ENCODE measurements at places on chromosomes 2 and 18. TPM values are rescaled to one million over a fixed set of nuclear protein-coding genes. Genes with fewer than 3 reads are reported as not detected.

- H3K4me3 ChIP-seq = no peak overlapping the region
- no peaks in the 10 kb centered on the region for H3K4me1 ChIP-seq
- H3K27me3 ChIP-seq = no peaks in the 10 kb centered on the region
- no peak for DNase-seq
Observed at GRCh38 chr18:9574473-9575115, 39.8 kb downstream of the PPP4R1 start.

CYP27C1 gene
- polyA plus RNA-seq = 0.52 TPM

- H3K4me1 ChIP-seq = no peaks in the 10 kb centered on the region
- H3K36me3 ChIP-seq = no peaks in the 10 kb centered on the region
- no peaks in the 10 kb centered on the region for H3K27me3 ChIP-seq
- H3K27ac ChIP-seq = no peak overlapping the region
Observed at GRCh38 chr2:187549951-187550555, 4.2 kb downstream of the TFPI start.

IL1B gene
- 0.39 TPM for polyA plus RNA-seq

KCNS3 gene
- 5.9 TPM for polyA plus RNA-seq

GRCh38 chr2:59528525-59528924 lies 1024.9 kb downstream of the BCL11A start:
- H3K36me3 ChIP-seq = no peaks in the 10 kb centered on the region
- DNase-seq = no peak
- no peaks in the 10 kb centered on the region for H3K27me3 ChIP-seq
- no peaks in the 10 kb centered on the region for H3K4me1 ChIP-seq
- H3K4me3 ChIP-seq = no peak overlapping the region

- peaks cover 4% of the 10 kb centered on the region for H3K4me1 ChIP-seq
- no peaks in the 10 kb centered on the region for H3K27me3 ChIP-seq
- H3K4me3 ChIP-seq = no peak overlapping the region
Observed at GRCh38 chr2:163345795-163346573, 389.8 kb downstream of the FIGN start.

DNA sequence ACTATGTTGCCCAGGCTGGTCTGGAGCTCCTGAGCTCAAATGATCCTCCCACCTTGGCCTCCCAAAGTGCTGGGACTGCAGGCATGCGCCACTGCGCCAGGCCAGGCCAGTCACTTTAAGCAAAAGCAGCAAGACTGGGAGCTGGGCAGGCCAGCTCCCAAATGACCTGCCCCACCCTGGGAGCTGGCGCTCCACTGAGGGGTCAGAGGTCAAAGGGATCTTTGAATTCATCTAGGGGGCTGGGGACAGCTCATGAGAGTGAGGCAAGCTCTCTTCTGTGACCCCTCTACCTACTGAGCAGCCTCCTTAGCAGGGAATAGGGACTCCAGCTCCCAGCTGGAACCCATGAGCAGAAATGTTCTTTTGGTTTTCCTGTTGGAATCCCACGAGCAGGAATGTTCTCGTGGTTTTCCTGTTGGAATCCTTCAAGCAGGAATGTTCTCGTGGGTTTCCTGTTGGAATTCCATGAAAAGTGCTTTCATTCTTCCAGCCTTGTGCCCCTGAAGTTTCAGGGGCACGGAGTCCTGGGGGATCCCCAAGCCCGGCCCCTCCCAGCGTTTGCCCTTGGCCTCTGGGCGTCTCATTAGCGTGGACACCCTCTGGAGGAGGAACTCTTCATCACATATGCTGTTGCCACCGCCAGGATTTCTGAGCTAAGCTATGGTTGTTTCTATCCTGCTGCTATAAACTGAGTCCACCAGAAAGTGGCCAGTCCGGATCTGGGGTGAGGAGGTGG lies 162.0 kb upstream of the HAAO start:
- no peaks in the 10 kb centered on the region for H3K36me3 ChIP-seq
- peaks cover 29% of the 10 kb centered on the region for H3K4me1 ChIP-seq
- no peak overlapping the region for H3K4me3 ChIP-seq
- DNase-seq = no peak

CROCC2 gene
- polyA plus RNA-seq = not detected

GAL3ST2 gene
- not detected for polyA plus RNA-seq

GRCh38 chr2:192555740-192556139 lies 361.0 kb upstream of the TMEFF2 start:
- H3K27me3 ChIP-seq = no peaks in the 10 kb centered on the region
- H3K27ac ChIP-seq = no peak overlapping the region
- H3K4me3 ChIP-seq = no peak overlapping the region
- DNase-seq = no peak
- no peaks in the 10 kb centered on the region for H3K36me3 ChIP-seq

DNA sequence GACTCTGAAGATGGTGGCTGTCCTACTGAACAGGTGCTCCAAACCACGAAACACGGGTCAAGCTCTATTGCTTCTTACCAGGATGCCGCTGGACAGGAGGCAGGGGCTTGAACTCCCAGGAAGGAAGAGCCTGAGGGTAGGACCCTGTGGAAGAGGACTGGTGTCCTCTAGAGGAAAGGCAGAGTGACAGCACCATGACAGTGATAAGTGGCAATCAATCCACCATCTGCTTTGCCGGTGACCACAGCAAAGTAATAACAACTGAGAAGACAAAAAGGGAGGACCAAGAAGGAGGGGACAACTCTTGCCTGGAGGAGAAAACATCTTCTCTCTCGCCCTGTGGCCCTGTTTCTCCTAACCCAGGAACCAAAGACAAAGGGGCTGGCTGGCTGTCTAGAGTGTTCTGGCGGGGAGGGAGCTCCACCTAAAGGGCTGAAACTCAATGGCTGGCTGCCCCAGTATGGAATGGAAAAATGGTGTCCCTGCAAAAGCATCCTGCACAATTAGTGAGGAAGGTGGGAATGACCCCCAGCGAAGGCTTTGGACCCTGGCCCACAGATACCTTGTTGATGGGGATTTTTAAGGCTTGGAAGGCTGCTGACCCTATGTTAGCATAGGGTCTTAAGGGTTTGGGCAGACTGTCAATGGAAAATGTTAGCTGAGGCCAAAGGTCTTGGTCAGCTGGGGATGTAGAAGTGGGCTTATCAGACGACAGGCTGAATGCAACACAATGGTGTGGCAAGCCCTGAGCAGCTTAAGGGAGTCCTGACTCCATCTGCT lies 35.4 kb downstream of the PROC start:
- H3K4me3 ChIP-seq = no peak overlapping the region
- H3K27ac ChIP-seq = no peak overlapping the region
- no peaks in the 10 kb centered on the region for H3K36me3 ChIP-seq
- no peak for DNase-seq

GRCh38 chr2:73827018-73827417 lies 1.7 kb upstream of the STAMBP start:
- no peaks in the 10 kb centered on the region for H3K36me3 ChIP-seq
- H3K27ac ChIP-seq = no peak overlapping the region
- H3K27me3 ChIP-seq = no peaks in the 10 kb centered on the region

DNA sequence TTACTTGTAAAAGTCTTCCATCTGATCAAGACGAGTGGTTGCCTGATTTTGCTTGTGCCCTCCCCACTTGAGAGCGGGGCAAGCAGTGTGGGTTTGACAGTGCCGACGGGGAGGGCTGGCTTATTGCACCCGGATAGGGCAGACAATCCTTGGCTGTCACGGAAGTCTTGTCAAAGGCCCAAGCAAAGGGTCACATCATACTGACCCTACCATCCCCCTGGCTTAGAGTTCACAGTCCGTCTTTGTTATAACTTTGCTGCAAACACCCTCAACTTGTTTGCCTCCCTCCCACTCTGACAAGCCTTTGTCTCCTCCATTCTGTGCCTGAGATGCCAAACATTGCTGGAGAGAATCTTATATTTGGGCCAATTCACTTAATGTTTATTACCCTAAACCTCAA lies 165.9 kb upstream of the MSH6 start:
- no peaks in the 10 kb centered on the region for H3K27me3 ChIP-seq
- H3K36me3 ChIP-seq = no peaks in the 10 kb centered on the region
- no peak overlapping the region for H3K4me3 ChIP-seq
